ENCODE measurements at places on chromosomes 1 and 21.

- no peak for DNase-seq
Observed at GRCh38 chr1:157870490-157870889, 28.9 kb upstream of the CD5L start.

GRCh38 chr1:64084451-64084850, 119.0 kb upstream of the UBE2U start:
- no peak for DNase-seq

- no peak for DNase-seq
Observed at GRCh38 chr1:109618661-109619575, 498 bp downstream of the GNAT2 start.

- DNase-seq: no peak
Observed at GRCh38 chr1:214718724-214719123, 115.7 kb downstream of the CENPF start.

Data from stimulated activated CD8-positive, alpha-beta memory T cell treated with anti-CD3 and anti-CD28 coated beads, Interleukin-7, amount 100 ng/mL, for 4 hours (primary cell).